ENCODE measurements at places on chromosomes 2 and 18.

- no peak for DNase-seq
Observed at GRCh38 chr2:131152074-131152473, 46.9 kb downstream of the PLEKHB2 start.

- DNase-seq = peak; percentile 51
Observed at GRCh38 chr2:48600204-48600813, 17.3 kb upstream of the GTF2A1L start.

GRCh38 chr2:157223624-157224205 is 33.8 kb upstream of the GALNT5 start:
- no peak for DNase-seq

- DNase-seq = peak; percentile 88
Observed at GRCh38 chr2:239264838-239265651, 135.8 kb downstream of the HDAC4 start.

DNA sequence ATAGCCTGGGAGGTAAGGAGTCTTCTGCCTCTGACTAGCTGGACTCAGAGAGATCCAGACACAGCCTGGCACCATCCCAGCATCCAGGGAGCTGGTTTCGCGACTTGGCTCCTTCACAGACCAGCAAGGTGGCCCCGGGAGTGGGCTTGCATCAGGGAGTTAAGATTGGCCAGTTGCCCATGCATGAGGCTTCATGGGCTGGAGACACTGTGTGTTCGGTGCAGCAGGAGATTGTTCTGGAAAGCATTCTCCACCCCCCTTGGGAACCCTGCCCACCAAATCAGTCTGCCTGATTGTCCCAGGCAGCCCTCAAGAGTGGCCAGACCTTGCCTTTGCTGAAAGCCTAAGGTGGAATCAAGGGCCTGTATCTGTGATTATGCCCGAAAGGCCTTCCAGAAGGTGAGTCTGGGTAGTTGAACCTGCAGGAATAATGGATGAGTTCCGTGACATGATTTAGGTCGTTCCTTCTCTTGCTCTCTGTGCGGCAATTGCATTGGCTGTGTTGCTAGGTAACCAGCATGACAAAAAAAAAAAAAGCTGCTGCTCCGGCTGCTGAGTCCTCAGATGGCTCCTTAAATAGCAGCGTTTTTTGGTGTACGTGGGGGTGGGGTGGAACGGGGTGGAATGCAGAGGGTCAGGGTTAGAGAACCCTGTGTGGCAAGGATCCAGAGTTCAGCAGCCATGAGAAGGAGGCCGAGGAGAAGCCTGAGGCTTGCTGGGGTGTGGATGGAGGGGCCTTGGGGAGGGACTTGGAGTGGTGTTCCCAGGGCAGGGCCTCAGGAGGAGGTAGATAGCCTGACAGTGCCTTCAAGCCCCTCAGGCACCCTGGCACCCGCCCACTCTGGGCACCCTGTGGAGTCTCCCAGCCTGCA is 93.0 kb upstream of the MCFD2 start:
- DNase-seq = peak; percentile 90

GRCh38 chr2:134906726-134907125 is 11.9 kb upstream of the CCNT2 start:
- no peak for DNase-seq

DNA sequence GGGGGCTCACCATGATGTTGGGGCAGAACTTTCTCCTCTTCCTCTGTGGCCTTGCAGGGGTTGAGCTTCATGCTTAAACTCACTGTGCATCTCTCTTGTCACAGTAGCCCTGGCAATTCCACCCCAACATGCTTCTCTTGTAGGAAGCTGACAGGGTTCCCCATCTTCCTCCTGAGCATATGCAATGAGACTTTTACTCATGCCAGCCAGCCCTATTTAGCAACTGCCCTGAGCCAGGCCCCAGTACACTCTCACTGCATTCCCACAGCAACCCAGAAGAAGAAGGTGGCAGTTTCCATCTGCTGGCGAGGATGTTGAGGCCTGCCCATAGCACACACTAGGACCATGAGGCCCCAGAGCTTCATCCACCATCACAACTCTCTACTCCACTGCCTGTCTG is 72.2 kb upstream of the TEX51 start:
- DNase-seq = no peak
